ENCODE measurements at places on chromosomes 5 and 9.

DNA sequence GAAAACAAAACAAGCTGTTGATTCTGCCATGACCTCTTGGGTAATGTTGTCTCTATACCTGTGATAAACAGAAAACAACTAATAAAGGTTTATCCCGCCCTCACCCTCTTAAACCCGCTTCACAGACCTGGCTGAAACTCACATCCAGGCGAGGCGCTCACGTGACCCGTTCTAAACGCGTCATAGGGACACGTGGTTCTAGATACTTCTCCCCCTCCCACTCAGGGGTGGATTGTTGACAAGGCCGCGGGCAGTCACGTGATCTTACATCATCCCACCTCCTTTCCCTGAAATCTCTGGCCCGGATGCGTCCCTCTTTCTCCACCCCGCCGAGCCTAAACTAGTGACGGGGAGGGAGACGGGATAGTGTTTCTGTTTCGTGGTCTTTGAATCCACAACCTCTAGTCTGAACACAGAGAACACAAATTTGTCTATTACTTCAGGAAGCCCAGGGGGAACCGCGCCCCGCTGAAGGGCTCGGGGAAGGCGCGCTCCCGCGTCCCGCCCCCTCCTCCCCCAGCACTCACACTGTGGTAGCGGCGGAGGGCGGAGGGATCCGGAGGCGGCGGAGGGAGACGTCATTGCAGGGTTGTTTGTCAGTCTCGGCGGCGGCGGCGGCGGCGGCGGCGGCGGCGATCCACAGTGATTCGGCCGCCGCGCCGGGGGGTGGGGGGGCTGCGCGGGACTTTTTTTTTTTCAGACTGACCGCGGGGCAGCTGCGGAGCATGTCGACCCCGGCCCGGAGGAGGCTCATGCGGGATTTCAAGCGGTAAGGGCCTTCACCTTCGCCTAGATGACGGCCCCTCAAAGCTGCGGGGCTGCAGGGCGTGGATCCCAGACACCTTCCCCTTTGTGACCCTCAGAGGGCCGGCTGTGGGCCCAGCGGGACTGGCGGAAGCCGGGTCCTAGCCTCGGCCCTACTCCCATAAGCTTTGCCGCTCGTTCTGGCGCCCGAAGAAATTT is at the start of gene UBE2B:
TSS of gene UBE2B (plus strand) at position 699 of the 963 bp plus-strand sequence. CDS start at position 726, 27 bp downstream.
- DNase-seq = peak; percentile 98

DNA sequence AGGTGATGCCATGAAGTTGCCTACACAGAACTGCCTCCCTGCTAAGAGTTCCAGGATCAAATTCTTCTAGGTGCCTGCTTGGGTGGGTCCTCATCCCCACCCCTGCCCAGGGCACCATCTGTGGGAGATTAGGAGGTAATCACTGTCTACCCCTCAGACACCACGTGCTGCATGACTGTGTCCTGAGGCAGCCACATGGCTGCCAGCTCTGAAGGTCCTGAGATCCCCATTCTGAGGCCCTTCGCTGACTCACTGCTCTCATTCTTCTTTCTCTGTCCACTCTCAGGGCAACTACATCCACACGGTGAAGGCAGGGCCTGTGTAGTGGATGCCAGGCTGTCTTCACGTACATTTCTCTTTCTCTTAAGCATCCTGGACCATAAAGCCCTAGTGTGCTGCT is 222.9 kb upstream of the ANKRD55 start:
- no peak for DNase-seq

DNA sequence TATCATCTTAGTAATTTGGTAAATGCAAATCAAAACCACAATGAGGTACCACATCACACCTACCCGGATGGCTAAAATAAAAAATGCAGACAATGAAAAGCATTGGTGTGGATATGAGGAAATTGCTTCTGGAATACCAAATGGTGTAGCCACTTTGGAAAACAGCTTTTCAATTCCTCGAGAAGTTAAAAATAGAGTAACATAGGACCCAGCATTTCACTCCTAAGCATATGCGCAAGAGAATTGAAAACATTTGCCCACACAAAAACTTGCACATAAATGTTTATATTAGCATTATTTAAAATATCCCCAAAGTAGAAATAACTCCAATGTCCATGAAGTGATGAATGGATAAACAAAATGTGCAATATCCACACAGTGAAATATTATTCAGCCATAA is 608.7 kb downstream of the ISL1 start:
- no peak for DNase-seq

DNA sequence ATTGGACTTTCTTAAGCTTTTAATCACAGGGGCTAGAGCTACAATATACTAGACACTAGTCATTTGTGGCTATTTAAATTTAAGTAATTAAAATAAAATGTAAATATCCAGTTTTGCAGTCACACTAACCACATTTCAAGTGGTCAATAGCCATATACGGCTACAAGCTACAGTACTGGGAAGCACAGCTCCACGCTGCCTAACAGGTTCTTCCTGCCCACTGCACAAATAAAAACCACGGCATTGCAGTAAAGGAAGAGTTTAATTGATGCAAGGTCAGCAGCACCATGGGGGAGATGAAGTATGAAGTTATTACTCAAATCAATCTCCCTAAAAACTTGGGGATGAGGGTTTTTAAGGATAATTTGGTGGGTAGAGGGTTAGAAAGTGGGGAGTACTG is 134.1 kb downstream of the LURAP1L start:
- no peak for DNase-seq

DNA sequence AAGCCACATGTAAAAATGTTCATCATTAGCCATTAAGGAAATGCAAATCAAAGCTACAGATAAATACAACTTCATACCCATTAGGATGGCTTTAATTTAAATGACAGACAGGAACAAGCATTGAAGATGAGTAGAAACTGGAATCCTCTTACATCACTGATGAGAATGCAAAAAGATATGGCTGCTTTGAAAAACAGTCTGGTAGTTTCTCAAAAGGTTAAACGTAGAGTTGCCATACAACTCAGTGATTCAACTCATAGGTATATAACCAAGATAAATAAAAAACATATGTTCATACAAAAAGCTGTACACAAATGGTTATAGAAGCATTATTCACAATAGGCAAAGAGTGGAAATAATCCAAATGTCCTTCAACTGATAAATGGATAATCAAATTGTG is 228.8 kb upstream of the ZNF462 start:
- DNase-seq = no peak

DNA sequence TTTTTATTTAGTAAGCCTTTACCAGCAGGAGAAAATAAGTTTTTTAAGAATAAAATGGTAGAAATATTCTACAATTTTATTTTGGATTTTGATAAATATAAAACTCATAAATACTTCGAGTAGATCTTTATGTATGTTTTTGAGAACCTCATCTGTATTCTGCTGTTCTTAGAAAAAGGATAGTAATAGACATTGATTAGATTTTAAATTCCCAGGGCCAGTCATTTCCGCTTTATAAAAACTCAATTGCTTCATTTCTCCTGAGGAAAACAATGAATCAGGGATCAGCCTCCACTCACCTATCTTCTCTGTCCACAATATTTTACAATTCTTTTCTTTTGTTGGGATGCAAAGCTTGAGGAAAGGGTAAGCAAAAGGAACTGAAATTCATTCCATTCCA is 1983.5 kb upstream of the C9orf72 start:
- DNase-seq = no peak

DNA sequence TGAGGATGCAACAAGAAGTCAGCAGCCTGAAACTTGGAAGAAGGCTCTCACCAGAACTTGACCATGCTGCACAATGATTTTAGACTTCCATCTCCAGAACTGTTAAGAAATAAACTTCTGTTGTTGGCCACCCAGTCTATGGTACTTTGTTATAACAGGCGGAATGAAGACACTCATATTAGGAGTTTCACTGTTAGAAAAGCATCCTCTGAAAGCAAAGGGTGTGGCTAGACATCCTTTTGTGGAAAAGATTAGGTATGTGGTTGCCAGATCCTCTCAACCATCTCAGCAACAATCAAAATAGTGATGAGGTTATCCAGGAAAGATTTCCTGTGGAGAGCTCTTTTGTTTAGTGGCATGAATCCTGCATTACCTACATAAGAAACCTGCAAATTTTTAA is 20.7 kb downstream of the ITGA2 start:
- no peak for DNase-seq

- DNase-seq = no peak
Measured at GRCh38 chr5:6134281-6134680, 244.1 kb downstream of the MED10 start.

DNA sequence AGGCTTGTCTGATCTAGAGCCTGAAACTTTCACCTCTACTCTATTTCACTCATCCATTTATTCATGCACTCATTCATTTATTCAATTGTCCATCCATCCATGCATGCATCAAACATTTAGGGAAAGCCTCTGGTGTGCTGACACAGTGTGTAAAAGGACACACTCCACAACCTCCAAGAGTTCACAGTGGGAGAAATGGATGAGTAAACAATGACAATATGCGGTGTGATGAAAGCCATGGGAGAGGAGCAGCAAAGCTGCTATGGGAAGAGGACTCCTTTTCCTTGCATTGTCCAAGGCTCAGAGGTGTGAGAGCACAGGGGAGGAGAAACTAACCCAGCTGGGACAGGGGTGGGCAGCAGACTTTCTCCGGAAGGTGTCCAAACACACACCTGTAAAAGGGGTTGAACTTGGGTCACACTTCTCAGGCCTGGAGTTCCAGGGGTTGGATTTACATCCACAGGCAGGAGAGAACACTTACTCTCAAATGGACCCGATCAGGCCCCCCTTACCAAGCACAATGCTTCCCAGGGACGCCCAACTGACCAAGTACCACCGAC is 21.2 kb upstream of the PFDN1 start:
- DNase-seq = no peak

DNA sequence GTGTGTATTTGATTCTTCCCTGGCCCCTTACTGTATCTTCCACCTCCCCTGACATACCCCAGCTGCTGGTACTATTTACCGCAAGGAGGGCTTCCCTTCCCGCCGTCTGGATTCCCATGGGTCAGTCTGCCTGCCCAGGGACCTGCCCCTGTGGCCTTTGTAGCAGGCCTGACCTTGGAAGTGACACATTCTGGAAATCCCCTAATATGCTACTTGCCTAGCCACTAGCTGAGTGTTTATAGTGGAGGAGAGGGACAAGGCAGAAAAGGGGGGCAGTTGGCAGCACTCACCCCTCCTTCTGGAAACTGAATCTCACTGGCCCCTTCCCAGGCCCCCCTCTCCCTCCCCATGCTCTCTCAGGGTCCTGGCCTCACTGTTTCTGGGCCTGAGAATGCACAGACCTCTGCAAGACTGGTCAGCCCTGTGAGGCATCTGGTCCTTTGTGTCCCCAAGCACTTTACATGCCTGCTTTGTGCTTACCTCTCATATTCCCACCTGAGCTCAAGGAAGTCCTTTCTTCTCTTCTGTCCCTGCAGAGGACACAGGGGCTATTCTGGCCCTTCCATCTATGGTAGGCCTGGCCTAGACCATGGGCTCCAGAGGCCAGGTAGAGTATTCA is 8.2 kb upstream of the CCL21 start:
- no peak for DNase-seq

- no peak for DNase-seq
Measured at GRCh38 chr9:19985081-19985480, 196.2 kb upstream of the SLC24A2 start.

DNA sequence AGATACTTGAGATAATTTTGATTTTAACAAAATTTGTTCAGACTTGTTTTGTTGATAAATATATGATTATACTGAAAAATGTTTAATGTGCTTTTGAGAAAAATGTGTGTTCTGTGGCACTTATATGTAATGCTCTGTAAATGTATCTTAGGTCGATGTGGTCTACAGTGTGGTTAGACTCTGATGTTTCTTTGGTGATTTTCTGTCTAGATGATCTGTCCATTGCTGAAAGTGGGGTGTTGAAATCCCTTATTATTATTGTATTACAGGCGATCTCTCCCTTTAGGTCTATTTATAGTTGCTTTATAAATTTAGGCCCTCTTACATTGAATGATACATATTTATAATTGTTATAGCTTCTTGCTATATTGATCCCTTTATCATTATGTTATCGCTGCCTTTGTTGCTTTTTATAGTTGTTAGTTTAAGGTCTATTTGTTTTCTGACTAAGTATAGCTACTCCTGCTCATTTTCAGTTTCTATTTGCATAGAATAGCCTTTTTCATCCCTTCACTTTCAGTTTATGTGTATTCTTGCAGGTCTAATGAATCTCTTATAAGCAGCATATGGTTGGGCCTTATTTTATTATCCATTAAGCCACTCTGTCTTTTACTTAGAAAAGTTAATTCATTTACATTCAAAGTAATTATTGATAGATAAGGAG is 124.3 kb downstream of the MRPS30 start:
- DNase-seq = no peak

GRCh38 chr5:66848749-66849641 is 252.8 kb downstream of the MAST4 start:
- DNase-seq = no peak

DNA sequence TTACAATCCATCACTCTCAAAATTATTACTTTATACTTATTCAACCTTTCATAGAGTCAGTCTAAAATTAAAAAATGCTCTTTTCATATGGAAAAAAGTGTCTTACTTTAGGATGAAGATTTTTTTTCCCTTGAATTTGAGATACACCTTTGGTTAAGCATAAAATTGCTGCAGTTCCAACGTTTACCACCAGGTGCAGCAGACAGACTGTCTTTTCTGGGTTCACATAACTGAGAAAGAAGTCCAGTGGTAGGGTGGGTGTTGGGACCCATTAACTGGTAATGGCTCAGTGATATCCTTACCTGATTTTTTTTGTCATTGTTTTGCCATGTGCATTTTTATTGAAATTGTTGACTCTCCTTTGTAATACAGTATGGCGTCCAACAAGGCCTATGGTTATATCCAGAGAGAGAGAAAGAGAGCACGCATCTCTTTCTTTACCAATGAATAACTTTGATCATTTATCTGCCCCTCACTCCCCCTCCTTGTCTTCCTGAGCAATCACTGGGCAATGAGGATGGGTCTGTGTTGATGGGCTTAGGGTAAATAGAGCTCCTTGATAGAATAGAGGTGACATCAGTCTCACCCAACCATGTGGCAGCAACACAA is 98.4 kb downstream of the FBXL7 start:
- no peak for DNase-seq

DNA sequence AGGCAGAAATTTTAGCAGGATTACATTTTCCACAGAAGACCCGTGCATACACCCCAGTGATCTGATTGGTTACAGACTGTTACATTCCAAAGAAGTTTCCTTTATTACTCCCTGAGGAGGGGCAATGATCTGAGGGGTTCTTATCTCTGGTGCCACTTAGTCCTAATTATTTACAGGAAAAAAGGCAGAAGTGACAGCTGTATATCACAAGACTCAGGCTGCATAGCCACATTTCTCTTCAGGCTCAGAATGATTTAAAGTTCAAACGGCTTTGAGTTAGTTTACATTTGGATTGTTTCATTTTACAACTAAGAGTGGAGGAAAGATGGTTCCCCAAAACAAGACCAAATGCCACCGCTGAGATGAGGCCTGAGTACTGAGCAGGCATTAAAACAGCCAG is 17.3 kb downstream of the NAIF1 start:
- DNase-seq = no peak

GRCh38 chr5:43401827-43402226 is 10.4 kb downstream of the CCL28 start:
- no peak for DNase-seq

DNA sequence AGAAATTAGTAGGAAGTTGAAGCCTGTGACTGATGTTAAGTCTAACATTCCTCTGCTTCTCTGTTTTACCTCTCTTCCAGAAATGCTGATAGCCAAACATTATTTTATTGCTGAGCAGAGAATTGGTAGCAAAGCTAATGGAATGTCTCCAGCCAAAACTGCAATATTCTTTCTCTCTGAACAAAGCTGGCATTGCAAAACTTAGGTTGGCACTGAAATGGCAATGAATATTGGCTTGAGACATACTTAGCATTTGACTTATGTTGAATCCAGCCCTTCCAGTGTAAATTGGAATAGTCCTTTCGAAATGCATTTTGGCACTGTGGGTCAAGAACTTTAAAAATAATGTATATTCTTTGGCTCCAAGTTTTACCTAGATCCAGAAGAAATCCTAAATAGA is 21.1 kb downstream of the FAF2 start:
- DNase-seq = no peak
